Panc1 (cell line): ENCODE measurements at places on chromosomes 6 and 20. TPM values are rescaled to one million over a fixed set of nuclear protein-coding genes. Genes with fewer than 3 reads are reported as not detected.
A peak's percentile ranks its signal among the peaks of the same experiment; 100 is the strongest.

DNA sequence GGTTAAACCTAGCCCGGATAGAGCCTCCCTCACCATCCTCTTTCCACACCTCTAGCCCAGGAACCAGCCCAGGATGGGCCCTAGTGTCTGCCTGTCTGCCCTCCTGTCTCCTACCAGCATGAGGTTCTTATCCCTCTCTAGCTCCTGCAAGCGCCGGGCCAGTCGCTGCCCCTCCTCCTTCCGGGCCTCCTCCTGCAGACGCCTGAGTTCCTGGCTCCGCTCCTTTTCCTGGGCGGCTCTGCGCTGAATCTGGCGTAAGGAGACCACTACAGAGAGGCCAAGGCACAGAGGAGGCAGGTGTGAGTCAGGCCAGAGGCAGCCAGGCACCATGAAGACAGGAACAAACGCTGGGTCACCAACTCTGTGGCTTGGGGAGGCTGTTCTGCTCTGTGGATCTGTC, 4.3 kb upstream of the PSORS1C2 start:
- no peak for DNase-seq

DNA sequence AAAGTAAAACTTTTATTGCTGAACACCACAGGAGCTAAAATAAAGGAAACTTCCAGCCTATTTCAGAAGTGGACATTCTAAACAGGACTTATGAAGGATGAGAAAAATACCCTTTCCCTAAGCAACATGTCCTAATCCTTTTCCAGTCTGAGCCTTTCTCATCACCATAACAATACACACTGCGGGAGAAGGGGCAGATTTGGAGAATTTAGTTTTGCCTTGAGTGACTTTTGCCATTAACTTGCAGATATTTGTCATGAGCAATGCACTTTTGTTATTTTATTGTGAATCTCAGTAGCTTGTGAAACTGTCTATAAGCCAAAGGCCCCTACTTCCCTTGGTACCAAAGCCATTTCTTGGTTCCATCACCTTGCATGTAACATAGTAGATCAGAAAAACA, 53.0 kb upstream of the OLIG3 start:
- DNase-seq, result no peak

- no peak for DNase-seq
Observed at GRCh38 chr20:35878113-35878625, 76.1 kb downstream of the SCAND1 start.

ACTL10 gene
- total RNA-seq, result not detected

FOXQ1 gene
- 11.7 TPM for total RNA-seq

- DNase-seq, result no peak
Observed at GRCh38 chr20:47316776-47317126, 39.7 kb downstream of the ZMYND8 start.

GRCh38 chr6:166786704-166787293, 159.7 kb upstream of the RPS6KA2 start:
- peak; percentile 38 for DNase-seq

EIF6 gene
- 258 TPM for total RNA-seq

- DNase-seq, result no peak
Observed at GRCh38 chr6:28117386-28118050, 6.9 kb upstream of the ZSCAN16 start.

- no peak for DNase-seq
Observed at GRCh38 chr20:47205577-47206123, 150.8 kb downstream of the ZMYND8 start.

GRCh38 chr6:137121401-137121997, 51.9 kb downstream of the IL22RA2 start:
- DNase-seq, result no peak

OPRL1 gene
- total RNA-seq, result 3.9 TPM

GRCh38 chr6:139577124-139577762, 202.8 kb upstream of the CITED2 start:
- DNase-seq, result no peak

- DNase-seq, result no peak
Observed at GRCh38 chr6:54493138-54493537, 184.9 kb downstream of the TINAG start.

- DNase-seq, result no peak
Observed at GRCh38 chr6:128979071-128979470, 96.1 kb downstream of the LAMA2 start.

RPRD1B gene
- total RNA-seq, result 33.6 TPM

- DNase-seq, result no peak
Observed at GRCh38 chr6:132395015-132395597, 6.2 kb downstream of the MOXD1 start.

CST5 gene
- not detected for total RNA-seq
